ENCODE measurements at places on chromosomes 12 and 14.

GRCh38 chr14:52313462-52313861, 650 bp upstream of the PTGER2 start:
- DNase-seq, result peak; percentile 31

GRCh38 chr12:67649261-67649569, 670 bp downstream of the DYRK2 start:
- DNase-seq, result no peak

- DNase-seq, result no peak
Observed at GRCh38 chr14:58082491-58083098, 69.4 kb downstream of the ARMH4 start.

GRCh38 chr12:26748741-26749431, 84.1 kb downstream of the ITPR2 start:
- no peak for DNase-seq

DNA sequence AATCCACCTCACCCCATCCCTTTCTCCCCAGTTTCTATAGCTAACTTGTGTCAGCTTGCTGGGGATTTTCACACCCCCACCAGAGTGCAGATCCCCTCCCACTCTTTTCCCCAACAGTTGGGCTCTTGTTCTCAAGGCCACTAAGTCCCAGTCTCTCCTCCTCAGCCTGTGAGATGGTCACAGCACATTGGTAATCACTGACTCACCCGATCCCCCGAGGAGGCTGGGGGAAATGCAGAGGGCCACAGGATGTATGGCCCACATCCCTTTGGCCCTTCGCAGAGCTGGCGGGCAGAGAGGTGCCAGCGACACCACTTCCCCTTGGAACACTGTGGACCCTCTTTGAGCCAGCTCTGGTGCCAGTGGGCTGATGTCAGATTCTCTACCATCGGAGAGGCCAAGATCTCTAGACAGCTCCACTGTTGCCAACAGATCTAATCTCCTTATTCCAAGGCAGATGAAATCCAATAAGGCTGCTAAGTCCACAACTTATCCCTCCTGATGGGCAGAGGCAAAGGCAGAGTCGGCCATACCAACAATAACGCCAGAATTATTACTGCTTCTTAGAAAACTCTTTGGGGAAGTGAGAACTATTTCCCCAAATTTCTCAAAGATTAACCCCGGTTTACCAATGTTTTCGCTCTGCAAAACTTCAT, 1.6 kb downstream of the FMNL3 start:
- DNase-seq, result no peak

GRCh38 chr12:70603044-70603443, 34.2 kb downstream of the PTPRB start:
- DNase-seq, result no peak

GRCh38 chr12:108720757-108721514, 10.4 kb downstream of the CORO1C start:
- no peak for DNase-seq

Measured in CD4-positive, alpha-beta T cell treated with Interleukin-21 for 1 hour (primary cell).